ENCODE measurements at places on chromosomes 13 and 19.
A peak's percentile ranks its signal among the peaks of the same experiment; 100 is the strongest.

- no peak overlapping the region for H3K27ac ChIP-seq
- no peaks in the 10 kb centered on the region for H3K4me1 ChIP-seq
- no peaks in the 10 kb centered on the region for H3K27me3 ChIP-seq
- no peak for DNase-seq
Observed at GRCh38 chr19:38632476-38633213, 13.7 kb downstream of the EIF3K start.

GRCh38 chr19:48926909-48927308 is 6.6 kb upstream of the DHDH start:
- no peak overlapping the region for H3K27ac ChIP-seq
- no peaks in the 10 kb centered on the region for H3K4me1 ChIP-seq
- H3K4me3 ChIP-seq, result no peak overlapping the region

GRCh38 chr13:93736081-93736480 is 509.5 kb downstream of the GPC6 start:
- no peak overlapping the region for H3K27ac ChIP-seq
- H3K27me3 ChIP-seq, result no peaks in the 10 kb centered on the region
- no peaks in the 10 kb centered on the region for H3K36me3 ChIP-seq
- no peak for DNase-seq
- no peak overlapping the region for H3K4me3 ChIP-seq

GRCh38 chr13:97425590-97425989 is 8.4 kb upstream of the RAP2A start:
- no peaks in the 10 kb centered on the region for H3K36me3 ChIP-seq
- peaks cover 5% of the 10 kb centered on the region for H3K4me1 ChIP-seq
- DNase-seq, result no peak
- no peak overlapping the region for H3K27ac ChIP-seq

DNA sequence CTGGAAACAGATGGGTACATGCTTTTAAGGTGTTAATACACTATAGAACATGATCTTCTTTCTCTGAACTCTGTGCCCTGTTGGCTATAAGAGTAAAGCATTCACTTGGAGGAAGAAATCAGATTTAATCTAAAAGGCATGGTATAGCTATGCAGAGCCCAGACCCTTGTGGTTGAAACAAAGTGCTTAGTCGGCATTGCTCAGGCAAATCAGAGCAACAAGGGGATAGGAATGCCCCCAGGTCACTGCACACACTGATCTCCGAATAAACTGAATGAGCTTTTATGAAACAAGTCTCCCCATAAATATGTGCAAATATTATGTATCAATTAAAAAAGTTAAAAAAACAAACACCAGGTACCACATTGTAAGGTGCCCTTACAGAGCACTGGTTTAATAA is 52.0 kb upstream of the RGCC start:
- H3K36me3 ChIP-seq, result no peaks in the 10 kb centered on the region
- no peaks in the 10 kb centered on the region for H3K27me3 ChIP-seq
- DNase-seq, result no peak
- H3K27ac ChIP-seq, result no peak overlapping the region
- H3K4me1 ChIP-seq, result no peaks in the 10 kb centered on the region

DNA sequence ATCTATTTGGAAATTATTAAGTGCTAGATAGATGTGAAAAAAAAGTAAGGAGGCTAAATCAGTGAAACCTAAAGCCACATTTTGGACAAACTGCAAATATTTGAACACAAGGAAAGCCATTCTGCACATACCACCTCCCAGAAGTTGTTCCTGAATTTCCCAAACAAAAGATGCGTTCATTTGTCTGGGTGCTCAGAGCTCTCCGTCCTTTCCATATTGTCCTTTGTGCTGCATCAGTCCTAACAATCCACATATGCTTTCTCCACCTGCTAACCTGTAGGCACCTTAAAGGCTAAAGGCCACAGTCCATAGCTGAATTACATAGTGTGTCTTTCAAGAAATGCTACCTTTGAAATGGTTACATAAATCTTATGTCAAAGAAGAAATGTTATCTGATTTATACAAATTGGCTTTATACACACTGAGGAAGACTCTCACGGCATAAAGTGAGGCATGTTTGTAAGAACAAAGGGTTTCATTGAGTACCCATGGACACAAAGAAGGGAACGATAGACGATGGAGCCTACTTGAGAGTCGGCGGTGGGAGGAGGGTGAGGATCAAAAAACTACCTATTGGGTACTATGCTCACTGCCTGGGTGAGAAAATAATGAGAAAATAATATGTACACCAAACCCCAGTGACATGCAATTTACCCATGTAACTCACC is 182.0 kb downstream of the RGCC start:
- no peak for DNase-seq
- H3K4me3 ChIP-seq, result no peak overlapping the region
- H3K27me3 ChIP-seq, result no peaks in the 10 kb centered on the region
- H3K36me3 ChIP-seq, result no peaks in the 10 kb centered on the region

DNA sequence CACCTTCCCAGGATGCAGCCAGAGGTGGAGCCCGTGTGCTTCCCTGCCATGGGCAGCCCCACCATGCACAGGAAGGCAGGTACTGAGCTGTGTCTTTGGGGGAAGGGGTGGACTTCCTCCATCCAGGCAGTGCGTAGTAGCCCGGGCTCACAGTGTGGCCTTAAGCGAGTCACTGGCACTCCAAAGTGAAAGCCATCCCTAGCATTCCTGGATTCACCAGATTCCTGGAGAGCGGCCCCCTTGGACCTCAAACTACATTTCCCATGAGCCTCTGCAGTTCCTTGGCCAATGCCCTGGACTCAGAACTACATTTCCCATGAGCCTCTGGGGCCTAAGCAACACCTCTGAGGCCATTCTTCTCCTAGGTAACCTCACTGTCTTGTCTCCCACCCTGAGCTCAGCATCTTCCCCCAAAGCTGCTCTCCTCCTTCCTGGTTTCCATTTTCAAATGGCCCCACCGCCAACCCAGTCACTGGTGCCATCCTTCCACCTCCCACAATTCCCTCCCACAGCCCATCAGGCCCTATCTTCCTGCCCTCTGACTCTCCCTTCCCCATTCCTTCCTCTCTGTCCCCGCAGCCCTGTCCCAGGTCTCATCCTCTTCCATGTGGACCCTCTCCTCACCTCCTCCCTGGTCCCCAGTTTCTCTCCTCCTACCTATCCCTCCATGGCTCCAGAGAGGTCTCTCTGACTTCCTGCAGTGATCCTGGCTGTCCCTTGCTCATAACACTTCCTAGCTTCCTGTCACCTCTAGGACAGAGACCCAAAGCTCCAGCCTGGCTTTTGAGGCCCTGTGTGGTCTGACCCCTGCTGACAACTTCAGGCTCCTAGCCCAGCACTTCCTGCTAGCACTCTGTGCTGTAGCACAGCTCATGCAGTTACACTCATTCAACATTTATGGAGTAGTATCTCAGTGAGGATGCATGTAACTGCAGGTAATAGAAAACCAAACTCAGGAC is at the start of gene C19orf81:
Gene C19orf81 (plus strand): TSS at position 13 of the 959 bp plus-strand sequence. CDS start 0 bp downstream, at position 13.
- no peaks in the 10 kb centered on the region for H3K36me3 ChIP-seq
- H3K4me1 ChIP-seq, result no peaks in the 10 kb centered on the region
- H3K4me3 ChIP-seq, result no peak within 1 kb of the TSS
- H3K27ac ChIP-seq, result no peak within 1 kb of the TSS
- H3K27me3 ChIP-seq, result peaks cover 18% of the 10 kb centered on the region
- peak; percentile 77 for DNase-seq

GRCh38 chr13:90197722-90198121 is 1149.8 kb upstream of the MIR17HG start:
- DNase-seq, result no peak
- H3K27ac ChIP-seq, result no peak overlapping the region
- no peak overlapping the region for H3K4me3 ChIP-seq
- H3K27me3 ChIP-seq, result no peaks in the 10 kb centered on the region

- no peak overlapping the region for H3K4me3 ChIP-seq
- H3K27ac ChIP-seq, result peak overlapping the region; percentile 97
Observed at GRCh38 chr13:51308781-51309180, 30.7 kb upstream of the SERPINE3 start.

DNA sequence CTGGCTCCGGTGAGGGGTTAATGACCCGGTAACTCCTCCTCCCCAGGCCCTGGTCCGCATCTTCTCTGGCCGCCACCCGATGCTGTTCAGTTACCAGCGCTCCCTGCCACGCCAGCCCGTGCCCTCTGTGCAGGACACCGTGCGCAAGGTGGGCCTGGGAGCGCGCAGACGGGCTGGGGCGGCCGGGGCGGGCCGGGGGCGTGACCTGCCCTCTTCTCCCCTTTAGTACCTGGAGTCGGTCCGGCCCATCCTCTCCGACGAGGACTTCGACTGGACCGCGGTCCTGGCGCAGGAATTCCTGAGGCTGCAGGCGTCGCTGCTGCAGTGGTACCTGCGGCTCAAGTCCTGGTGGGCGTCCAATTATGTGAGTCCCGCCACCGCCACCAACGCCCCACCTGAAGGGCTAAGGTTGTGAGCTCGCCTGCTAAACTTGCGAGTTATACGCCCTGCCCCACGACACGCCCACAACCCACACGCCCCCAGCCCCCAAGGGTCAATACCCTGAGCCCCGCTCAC is 10.4 kb downstream of the CPT1C start:
- no peak for DNase-seq
- H3K4me3 ChIP-seq, result no peak overlapping the region
- H3K27me3 ChIP-seq, result no peaks in the 10 kb centered on the region

DNA sequence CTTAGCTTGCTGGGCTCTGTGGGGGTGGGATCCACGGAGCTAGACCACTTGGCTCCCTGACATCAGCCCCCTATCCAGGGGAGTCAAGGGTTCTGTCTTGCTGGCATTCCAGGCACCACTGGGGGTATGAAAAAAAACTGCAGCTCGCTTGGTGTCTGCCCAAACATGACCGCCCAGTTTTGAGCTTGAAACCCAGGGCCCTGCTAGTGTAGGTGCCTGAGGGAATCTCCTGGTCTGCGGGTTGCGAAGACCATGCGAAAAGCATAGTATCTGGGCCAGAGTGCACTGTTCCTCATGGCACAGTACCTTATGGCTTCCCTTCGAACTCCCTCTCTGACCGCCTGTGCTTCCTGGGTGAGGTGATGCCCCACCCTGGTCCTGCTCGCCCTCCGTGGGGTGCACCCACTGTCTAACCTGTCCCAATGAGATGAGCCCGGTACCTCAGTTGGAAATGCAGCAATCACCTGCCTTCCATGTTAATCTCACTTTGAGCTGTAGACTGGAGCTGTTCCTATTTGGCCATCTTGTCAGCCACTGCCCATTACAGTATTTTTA is 120.8 kb upstream of the TNFSF11 start:
- no peak for DNase-seq
- H3K27ac ChIP-seq, result no peak overlapping the region
- no peaks in the 10 kb centered on the region for H3K36me3 ChIP-seq
- no peaks in the 10 kb centered on the region for H3K27me3 ChIP-seq
- H3K4me1 ChIP-seq, result no peaks in the 10 kb centered on the region
- no peak overlapping the region for H3K4me3 ChIP-seq

DNA sequence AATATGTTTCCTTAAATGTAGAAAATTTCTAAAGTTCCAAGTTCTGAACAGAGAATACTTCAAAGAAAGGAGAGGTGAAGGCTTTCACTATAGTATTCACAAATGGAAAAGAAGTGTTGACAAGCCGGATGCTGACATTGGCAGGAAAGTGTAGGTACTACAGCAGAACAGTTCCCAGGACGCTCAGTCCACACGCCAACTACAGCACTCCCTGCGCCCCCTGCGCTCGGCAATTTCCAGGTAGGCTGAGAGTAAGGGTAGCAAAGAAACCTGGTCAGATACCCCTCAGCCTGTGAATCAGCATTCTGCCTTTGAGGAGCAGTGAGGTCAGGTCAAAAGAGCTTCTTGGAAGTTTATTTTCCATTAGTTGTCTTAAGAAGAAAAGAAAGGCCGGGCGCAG is 115.3 kb downstream of the NALCN start:
- no peaks in the 10 kb centered on the region for H3K4me1 ChIP-seq
- H3K4me3 ChIP-seq, result no peak overlapping the region
- H3K27ac ChIP-seq, result no peak overlapping the region
- H3K27me3 ChIP-seq, result no peaks in the 10 kb centered on the region
- DNase-seq, result no peak

- peaks cover 17% of the 10 kb centered on the region for H3K27me3 ChIP-seq
- no peaks in the 10 kb centered on the region for H3K36me3 ChIP-seq
- no peak overlapping the region for H3K27ac ChIP-seq
- no peak for DNase-seq
- H3K4me1 ChIP-seq, result peaks cover 13% of the 10 kb centered on the region
Observed at GRCh38 chr19:35063940-35064818, 22.7 kb downstream of the HPN start.

DNA sequence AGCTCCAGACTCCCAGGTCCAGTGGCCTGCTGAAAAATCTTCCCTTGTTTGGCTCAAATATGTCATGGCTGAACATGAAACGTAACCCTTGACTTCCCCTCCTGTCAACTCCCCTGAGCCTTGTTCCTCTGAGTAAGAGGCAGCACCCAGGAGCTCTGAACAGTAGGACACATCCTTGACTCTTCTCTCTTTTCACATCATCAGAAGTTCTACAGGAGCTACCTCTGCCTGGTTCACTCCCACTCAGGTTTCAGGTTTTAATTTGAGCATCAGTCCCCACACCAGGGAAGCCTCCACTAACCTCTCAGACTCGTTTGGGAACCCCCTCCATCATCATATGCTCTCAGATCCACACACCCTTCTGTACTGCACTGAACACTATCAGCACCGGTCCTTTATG is 30.3 kb downstream of the ZNF823 start:
- no peak overlapping the region for H3K4me3 ChIP-seq
- H3K27ac ChIP-seq, result no peak overlapping the region
- no peak for DNase-seq
- H3K4me1 ChIP-seq, result no peaks in the 10 kb centered on the region
- H3K36me3 ChIP-seq, result no peaks in the 10 kb centered on the region

GRCh38 chr19:5926641-5927440 is 12.8 kb downstream of the CAPS start:
- no peak overlapping the region for H3K4me3 ChIP-seq
- H3K36me3 ChIP-seq, result no peaks in the 10 kb centered on the region
- no peaks in the 10 kb centered on the region for H3K27me3 ChIP-seq
- no peak for DNase-seq

DNA sequence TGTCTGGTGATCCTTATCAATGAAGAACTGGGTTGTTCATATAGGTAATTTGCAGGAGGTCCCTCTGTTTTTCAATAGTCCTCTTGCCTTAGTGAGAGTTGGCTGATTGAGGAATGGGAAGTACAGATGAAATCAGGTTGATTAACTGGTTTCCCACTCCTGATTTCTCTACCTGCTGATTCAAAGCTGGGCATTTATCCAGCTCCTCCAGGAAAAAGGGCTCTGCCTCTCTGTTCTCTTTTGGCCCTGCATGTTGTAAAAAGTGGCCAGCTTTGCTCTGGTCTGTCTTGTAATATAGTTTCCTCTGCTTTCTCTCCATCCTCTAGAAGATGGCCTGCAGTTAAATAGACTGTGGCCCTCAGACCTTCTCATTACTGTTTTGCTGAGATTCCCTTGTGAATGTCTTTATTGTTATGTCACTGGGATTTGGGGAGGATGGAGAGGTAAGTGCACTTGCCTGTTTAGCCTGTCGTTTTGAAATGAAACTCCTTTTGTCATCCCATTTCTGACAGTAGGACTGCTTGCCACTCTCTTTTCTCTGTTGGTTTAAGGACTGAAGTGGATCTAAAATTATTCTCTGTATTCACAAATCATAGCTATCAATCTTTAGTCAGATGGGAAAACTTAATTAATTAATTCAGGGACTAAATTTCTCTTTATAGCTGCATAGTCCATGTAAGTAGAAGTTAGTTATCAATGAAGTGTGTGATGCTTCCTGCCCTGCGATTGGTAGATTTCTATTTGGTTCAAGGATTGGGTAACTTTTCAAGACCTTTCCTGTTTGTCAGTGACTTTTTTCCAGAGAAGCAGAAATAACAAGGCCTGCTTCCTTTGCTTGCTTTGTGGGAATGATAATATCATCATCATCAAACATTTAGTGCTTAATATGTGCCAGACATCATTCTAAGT is 28.5 kb downstream of the GARRE1 start:
- no peak for DNase-seq
- no peaks in the 10 kb centered on the region for H3K36me3 ChIP-seq
- H3K27me3 ChIP-seq, result no peaks in the 10 kb centered on the region
- no peak overlapping the region for H3K4me3 ChIP-seq
- H3K4me1 ChIP-seq, result no peaks in the 10 kb centered on the region
